OCI-M1 (cell line): ENCODE measurements at places on chromosomes 1 and 21.

GRCh38 chr1:85363521-85363920, 87.1 kb upstream of the BCL10 start:
- DNase-seq = no peak

DNA sequence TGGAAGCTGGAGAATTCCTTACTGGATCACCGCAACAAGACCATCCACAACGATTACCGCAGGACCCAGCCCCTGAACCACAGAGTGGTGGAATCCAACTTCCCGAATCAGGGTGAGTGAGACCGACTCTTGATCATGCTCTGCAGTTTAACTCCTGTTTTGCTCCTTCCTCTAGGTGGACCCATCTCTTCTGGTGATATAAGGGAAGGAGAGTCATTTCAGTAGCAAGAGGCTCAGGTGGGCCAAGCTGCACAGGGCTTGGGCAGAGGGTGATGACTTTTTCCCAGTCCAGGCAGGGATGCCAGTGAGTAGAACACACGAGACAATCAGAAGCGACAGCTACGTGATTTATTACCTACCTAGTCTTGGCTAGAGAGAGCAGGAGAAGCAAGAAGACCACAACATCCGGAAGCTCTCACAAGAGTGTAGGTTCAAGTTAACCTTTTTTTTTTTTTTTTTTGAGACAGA, 25.2 kb downstream of the CA6 start:
- no peak for DNase-seq

- DNase-seq = no peak
Measured at GRCh38 chr1:18351735-18352134, 129.0 kb upstream of the KLHDC7A start.

DNA sequence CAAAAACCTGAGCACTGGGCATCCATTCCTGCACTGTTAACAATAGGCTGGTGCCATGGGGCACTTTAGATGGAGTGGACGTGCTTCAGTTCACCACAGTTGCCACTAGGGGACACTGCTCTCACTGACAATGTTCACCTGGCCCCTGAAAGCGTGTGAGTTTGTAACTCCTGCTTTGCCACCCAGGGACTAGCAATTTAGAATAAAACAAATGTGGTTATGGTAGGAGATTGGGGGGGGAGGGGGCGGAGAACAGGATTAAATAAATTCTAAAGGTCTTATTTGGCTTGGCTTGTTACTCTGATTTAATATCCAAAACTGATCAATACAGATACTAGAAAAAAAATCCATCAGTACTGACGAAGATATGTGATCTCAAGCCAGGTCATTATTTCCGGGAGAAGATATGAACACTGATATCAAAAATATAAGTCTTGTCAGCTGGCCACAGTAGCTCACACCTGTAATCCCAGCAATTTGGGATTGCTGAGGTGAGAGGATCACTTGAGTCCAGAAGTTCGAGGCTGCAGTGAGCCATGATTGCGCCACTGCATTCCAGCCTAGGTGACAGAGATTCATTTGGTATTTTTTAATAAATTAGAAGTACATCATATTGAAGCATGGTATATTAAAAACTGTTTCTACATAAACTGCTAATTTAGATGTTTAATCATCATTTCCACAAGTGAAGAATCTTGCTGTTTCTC, 23.2 kb downstream of the INTS7 start:
- DNase-seq = peak; percentile 82

DNA sequence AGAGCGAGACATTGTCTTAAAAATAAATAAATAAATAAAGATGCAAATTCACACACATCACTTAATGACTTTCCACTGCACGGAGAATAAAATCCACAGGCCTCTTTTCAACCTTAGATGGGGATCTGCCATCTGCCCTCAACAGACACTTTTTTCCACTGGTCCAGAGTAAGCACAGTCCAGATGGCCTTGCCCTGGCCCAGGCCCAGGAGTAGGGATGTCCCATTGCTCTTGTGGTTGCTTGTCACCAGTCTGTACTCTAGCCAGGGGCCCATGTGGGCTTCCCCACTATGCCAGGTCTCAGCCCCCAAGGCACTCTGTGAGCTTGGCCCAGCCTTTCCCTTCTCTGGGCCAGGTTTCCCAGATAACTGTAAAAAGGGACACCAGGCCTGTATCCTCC, 17.4 kb downstream of the PLOD1 start:
- DNase-seq = no peak

- DNase-seq = no peak
Measured at GRCh38 chr1:76764638-76765454, 102.4 kb upstream of the ST6GALNAC5 start.

GRCh38 chr1:156090138-156090839, 8.0 kb upstream of the MEX3A start:
- DNase-seq = no peak

GRCh38 chr21:42593007-42593814, 60.2 kb upstream of the PDE9A start:
- DNase-seq = peak; percentile 83

- no peak for DNase-seq
Measured at GRCh38 chr1:53162621-53163020, 20.2 kb upstream of the SLC1A7 start.

- peak; percentile 69 for DNase-seq
Measured at GRCh38 chr1:168348146-168348709, 67.6 kb downstream of the TBX19 start.

- no peak for DNase-seq
Measured at GRCh38 chr1:94590203-94591137, 48.9 kb upstream of the F3 start.

- DNase-seq = no peak
Measured at GRCh38 chr1:206736878-206737728, 33.5 kb upstream of the IL19 start.

DNA sequence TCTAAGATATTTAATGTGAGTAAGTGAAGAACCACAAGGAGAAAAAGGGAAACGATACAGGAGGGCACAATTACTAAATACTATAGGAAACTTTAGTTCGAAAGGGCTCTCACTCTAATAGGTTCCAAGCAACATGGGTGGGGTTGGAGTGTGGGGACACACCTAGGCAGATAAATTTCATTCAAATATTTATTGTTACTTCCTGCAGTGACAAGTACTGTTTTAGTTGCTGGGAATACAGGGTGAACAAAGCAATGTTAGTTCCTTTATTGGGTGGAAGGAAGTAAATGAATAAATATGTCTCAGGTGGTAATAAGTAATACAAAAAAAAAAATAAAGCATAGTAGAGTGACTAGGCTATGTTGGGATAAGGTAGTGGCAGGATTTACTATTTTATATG, 73.2 kb upstream of the B3GALT2 start:
- DNase-seq = no peak

- no peak for DNase-seq
Measured at GRCh38 chr1:93301131-93301530, 44.6 kb upstream of the DR1 start.

DNA sequence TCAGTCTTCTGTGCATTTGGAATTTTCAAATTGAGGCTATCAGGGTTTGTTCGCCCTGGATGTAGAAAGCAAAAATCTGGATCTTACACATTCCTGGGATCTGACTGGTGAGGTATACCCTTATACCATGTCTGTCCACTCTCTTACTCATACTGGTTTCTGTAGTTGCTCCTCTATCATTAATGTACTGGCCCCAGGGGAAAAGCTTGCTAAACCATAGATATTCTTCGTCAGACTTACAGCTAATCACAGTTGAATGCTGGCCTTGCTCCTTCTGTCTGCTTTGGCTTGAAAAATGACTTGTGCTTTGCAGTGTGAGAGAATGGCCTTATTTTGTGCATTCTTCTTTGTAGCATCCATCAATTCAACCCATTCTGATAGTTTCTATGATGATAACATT, 30.5 kb downstream of the TBCE start:
- no peak for DNase-seq

- no peak for DNase-seq
Measured at GRCh38 chr1:25500694-25501093, 42.7 kb upstream of the LDLRAP1 start.

DNA sequence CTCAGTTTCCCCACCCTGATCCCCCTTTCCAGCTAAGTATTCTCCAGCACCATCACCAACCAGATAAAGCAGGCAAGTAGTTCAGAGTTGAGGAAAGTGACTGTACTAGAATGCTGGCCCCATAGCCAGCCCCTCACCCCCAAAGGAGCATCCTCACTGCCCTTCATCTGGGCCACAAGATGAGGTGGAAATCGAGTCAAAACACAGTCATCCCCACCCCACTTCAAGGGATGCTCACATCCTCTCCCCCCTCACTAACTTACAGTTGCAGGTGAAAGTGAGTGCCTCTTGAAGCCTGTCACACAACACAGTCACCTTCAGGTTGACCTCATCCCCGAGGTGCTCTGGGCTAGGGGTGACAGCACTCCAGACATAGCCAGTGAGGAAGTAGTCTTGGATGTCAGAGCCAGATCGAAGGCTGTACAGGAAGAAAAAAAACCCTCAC, 30.4 kb downstream of the PIK3C2B start:
- DNase-seq = no peak

DNA sequence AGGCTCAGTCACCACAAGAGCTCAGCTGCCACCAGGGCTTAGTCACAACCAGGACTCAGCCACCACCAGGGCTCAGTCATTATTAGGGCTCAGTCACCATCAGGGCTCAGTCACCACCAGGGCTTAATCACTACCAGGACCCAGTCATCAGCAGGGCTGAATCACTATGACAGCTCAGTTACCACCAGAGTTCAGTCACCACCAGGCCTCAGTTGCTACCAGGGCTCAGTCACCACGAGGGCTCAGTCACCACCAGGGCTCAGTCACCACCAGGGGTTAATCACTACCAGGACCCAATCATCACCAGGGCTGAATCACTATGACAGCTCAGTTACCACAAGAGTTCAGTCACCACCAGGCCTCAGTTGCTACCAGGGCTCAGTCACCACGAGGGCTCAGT, 196.2 kb downstream of the NPHP4 start:
- DNase-seq = no peak

GRCh38 chr1:228416217-228416933, at the start of gene TRIM17:
Gene TRIM17, minus strand, starts transcription at chr1:228416861. Its CDS starts 1,789 bp downstream, at chr1:228415072.
- peak; percentile 49 for DNase-seq

- no peak for DNase-seq
Measured at GRCh38 chr1:109791495-109792043, 27.8 kb upstream of the EPS8L3 start.

- DNase-seq = no peak
Measured at GRCh38 chr21:43318841-43319781, 107.8 kb downstream of the SIK1 start.

DNA sequence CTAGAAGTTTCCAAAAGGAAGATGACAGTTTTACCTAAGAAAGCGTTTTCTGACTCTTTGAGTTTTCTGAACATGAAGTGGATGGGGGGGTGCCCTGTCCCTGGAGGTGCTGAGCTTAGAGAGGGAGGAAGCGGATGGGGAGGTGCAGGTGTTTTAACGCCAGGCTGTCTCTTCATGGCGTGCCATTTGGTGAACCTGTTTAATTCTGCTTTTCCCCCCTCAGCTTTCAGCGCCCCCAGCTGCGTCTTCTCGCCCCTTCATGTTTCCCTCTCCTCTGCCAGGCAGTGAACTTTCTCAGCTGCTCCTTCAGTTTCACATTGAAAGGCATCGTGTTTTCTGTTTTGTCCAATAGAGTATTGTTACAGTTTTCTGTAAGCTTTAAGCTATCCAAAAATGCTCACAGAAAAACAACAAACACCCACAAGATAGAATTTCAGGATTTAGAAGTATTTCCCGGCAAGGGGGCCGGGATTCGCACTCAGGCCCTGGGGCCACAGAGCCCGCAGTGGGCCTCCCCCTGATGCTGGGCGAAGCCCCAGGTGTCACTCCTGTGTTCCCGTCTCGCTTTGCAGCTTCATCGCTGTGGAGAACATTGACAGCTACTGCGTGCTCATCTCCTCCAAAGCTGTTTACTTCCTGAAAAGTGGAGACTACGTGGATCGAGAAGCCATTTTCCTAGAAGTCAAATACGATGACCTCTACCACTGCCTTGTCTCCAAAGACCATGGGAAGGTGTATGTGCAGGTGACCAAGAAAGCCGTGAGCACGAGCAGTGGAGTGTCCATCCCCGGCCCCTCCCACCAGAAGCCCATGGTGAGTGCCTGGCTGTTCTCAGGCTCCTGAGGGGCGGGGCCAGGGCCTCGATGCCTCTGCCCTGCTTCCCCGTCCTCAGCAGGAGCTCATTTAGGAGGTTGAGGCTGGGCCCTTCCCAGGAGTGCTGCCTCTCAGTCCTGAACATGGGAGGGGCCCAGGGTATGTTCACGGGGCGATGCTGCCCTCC, 111.4 kb downstream of the DHRS3 start:
- DNase-seq = no peak

DNA sequence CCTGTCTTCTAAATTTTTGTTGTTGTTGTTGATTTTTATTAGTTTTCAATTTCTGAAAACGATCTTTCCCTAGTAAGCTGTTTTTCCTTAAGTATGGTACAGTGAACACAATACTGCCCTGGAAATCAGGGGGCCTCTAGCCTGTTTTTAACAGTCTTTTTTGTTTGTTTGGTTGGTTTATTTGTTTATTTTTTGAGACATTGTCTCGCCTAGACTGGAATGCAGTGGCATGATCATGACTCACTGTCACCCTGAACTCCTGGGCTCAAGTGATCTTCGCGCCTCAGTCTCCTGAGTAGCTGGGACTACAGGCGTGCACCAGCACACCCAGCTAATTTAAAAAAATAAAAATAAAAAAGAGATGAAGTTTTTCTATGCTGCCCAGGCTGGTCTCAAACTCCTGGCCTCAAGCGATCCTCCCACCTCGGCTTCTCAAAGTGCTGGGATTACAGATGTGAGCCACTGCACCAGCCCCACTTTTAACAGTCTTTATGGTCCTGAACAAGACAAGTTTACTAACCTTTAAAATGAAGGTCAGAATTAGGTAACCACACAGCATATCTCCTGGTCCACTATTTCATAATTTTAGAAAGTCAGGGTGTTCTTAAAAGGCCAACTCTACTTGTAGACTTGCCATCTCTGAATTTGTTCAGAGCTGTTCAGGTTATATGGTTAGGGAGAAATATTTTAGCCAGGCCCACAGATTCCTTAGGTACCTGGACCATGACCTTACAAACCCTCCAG, 35.4 kb downstream of the TBCE start:
- DNase-seq = no peak

- no peak for DNase-seq
Measured at GRCh38 chr1:40664167-40664537, 1.3 kb downstream of the RIMS3 start.

GRCh38 chr1:19044975-19045831, 88.7 kb upstream of the IFFO2 start:
- no peak for DNase-seq
